ENCODE measurements at places on chromosomes 5 and 9.

- no peak for DNase-seq
These were observed 60.8 kb upstream of the KLF9 start for GRCh38 chr9:70475211-70475610.

DNA sequence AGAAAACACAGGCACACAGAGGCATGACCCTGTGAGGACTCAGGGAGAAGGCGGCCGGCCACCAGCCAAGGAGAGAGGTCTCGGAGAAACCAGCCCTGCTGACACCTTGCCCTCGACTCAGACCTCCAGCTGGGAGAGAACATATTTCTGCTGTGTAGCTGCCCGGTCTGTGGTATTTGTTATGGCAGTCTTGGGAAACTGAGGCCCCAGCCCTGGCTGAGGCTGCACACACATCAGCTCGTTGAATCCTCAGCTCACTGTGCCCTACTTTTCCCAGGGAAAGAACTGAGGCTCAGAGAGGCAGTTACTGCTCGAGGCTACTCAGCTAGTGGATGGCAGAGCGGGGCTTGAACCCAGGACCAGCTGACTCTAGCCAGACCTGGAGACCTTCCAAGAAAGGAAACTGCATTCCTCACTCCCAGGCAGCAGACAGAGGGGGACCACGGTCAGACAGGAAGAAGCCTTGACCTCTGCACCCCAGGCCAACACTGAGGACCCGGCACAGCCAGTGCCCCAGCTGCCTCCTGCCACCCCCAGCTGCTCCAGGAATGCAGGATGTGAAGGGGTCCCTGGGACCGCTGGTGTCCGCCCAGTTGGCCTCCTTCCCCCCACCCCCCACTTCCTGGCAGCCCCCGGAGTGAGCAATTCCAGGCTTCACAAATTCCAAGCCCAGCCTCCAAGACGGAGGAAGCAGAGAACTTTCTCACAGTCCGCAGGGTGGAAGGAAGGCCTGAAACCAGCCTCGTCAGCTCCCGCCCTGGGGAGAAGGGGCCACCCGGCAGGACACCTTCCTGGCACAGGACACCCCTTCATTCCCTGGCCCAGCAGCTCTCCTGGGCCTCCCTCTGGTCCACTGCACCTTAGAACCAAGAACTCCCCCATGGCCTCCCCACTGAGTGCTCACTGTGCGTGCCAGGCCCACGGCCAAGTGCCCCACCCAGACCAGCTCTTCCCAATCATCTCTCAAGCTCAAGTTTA, 69.9 kb downstream of the LRSAM1 start:
- DNase-seq = no peak

- DNase-seq = no peak
These were observed 41.5 kb downstream of the VAV2 start for GRCh38 chr9:133950629-133951111.

DNA sequence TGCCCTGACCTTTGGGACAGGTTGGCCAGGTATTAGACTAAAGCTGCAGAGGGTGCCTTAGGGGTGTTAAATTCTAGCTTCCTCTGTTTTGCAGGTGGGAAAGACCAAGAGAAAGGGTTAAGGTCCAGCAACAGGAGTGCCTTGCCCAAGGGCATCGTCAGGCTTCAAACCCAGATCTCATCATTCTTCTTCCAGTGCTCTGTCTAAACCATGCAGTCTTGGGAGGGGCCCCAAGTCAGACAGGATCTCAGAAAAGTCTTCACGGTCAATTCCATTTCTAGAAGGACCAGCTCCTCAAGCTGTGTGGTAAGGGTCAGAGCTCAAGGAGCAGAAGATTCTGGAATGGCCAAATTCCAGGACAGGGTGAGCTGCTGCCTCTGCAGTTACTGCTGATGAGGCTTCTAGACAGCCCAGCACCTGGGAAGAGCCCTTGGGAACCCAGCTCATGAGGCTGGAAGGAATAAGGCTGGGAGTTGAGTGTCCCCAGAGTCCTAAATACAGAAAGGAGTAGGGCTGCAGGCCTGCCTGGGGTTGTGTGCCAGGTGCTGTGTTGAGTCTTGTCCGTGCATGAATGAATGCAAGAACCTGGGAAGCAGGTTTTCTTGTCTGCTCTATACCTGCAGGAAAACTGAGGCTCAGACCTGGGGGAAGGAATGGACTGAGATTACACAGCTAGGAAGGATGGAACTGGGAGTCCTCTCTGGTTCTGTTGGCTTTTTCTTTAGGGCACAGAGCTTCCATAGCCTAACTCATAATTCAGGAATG, 69.3 kb downstream of the WWC1 start:
- no peak for DNase-seq

DNA sequence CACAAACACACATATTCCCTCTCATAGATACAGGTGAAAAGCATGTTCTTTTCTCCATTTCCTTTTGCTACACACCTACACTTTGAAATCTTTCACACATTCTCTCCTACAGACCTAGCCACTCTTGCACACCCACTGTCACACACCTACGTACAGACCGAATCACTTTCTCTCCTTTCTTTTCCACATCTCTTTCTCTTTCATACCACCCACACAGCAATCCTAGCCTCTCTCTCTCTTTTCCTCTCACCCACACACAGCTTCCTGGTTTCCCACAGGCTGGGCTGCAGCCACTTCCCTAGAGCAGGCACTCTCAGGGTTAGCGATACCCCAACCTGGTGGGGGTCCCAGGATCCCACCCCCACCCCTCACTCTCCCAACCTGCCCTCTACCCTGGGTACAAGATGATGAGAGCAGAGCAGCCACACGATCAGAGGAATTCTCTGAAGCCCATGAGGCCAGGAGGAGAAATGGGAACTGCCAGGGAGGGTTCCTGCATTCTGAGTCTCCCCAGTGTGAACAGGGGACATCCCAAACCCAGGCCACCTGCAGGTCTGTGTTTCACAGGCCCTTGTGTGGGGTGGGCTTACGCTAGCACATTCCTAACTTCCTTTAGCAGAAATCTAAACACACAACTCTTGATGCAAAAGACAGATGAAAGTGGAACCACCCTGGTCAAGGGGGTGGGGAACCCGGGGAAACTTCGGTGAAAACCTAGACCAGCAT, 17.1 kb upstream of the SYNPO start:
- peak; percentile 64 for DNase-seq

DNA sequence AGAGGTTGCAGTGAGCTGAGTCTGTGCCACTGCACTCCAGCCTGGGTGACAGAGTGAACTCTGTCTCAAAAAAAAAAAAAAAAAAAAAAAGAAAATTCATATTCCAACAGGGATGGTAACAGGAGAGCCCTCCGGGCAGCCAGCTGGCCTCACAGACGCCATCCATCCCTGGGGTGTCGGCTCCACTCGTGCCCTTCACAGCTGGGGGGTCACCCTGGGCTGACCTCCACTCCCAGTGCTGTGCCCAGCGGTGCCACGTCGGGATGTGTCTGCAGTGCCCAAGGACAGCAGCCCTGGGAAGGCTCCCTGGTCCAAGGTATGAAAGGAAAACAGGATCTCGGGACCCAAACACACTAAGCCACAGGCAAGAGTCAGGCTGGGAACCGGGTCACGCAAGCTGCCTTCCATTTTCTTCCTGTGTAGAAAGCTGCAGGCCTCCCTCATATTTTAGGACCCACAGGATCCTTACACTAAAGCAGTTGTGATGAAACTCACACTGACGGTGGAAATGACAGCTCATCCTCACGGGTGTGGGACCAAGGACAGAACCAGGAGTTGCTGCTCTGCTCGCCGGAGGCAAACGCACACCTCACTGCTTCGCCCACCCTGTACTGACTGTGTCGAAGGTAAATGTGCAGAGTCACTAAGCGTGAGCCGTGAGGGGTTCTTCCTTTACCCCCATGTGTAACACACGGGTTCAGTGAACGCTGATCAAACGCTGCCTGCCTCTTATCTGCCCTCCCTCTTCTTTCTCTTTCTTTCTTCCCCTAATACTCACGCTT, 5.3 kb downstream of the SLC12A7 start:
- DNase-seq = no peak

DNA sequence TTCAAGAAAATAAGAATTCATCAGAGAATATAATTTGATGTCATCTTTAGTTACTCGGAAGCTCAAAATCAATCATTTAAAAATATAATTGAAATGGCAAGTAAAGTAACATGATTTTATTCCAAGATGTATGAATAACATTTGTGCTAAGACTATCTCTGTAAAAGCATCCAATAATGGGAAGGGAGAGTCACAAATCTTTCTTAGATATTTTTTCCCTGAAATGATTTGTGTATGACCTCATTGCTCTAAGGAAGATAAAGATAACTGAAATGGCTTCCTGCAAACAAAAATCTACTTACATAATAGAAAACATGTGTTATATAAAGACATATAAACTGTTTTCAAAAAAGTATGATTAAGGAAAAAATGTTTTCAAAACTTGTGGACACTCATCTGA, 97.4 kb upstream of the FGF10 start:
- DNase-seq = no peak

DNA sequence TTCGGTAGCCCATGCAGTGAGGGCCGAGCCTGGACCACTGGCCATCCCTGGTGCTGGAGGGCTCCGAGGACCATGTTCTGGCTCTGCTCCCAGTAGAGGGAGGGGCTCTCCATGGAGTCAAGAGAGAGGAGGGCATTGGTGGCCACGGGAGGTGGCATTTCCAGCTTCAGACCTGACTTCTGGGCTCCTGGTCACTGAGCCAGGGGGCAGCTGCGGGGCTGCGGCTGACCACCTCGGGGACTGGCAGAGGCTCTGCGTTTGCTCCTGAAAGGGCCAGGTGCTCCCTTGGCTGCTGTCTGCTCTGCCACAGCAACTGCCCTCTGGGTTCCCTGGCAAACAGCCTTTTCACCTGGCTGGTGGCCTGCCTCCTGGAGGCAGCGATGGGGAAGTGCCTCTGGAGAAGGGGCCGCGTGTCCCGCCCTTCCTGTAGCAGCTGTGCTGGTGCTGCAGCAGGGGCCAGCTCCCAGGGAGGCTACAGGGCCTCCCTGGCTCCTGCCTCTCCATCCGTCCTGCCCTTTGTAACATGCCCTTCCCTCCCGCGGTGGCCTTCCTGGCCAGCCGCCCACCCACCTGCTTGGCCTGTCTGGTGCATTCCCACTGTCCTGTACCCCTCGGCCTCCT, 144.6 kb downstream of the CACNA1B start:
- no peak for DNase-seq

DNA sequence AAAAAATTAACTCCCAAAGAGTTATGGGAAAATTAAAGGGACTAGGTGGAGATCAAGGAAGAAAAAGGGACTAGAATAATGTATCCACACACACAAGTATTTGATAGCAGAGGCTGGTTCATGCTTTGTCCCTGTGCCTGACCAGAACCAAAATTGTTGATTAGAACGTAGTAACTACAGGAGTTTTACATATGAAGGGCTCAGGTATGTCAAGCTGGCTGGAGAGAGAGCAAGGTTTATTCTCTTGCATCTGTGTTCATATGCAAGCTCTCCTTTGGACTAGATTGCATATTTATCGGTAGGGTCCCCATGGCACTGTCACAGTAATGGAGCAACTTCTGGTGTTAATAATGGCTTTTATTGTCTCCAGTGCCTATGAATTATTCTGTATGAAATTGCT, 239.9 kb upstream of the TRPM3 start:
- no peak for DNase-seq

- DNase-seq = no peak
These were observed 61.8 kb downstream of the C9 start for GRCh38 chr5:39302472-39302871.

- no peak for DNase-seq
These were observed 74.4 kb upstream of the RUSC2 start for GRCh38 chr9:35415402-35416097.

DNA sequence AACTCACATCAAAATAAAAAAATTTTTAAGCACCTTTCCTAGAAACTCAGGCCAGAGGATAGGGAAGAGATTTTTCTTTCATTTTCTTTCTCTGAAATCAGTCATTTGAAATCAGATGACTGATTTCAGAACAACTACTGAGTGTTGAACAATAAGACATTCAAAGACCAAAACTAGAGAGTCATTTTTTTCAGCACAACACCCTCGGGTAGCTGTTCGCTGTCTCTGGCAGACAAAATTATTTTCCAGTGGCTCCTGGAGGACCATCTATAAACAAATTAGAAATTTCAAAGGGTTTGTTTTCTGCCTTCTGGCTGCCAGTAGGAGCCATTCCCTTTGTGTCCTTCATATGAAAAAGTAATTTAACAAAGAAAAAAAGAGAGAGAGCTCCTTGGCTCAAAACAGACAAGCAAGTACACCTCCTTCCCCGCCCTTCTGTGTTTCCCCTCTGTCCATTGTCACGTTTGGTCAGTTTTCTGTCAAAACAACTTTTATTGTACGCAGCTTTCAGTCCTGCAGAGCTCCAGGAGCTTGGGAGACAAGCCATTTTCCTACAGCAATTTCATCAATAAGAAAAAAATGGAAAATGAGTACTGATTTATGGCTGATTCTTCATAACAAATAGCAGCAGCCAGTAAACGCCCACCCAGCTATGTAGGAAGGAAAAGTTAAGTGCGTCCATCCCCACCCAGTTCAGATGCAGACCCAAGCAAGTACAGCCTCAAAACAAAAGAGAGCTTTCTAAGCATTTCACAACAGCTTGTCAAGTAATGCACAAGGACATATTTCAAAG, 405.2 kb downstream of the ZNF608 start:
- DNase-seq = peak; percentile 65

DNA sequence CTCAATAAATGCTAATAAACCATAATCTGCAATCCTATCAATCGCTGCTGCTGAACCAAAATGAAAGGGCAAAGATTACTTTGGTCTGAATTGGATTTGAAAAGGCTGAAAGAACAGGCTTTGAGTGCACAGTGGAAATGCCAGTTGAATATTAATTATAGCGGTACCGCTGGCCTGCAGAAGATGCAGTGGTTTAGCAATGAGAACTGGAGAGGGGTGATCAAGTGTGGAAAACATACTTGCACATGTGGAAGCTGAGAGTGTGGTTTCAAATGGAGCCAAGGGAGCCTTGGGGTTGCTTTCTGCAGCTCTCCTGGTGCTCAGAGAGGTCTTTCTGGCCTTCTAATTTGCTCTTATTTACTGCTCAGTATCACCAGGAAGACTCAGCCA, 133.9 kb downstream of the PTTG1 start:
- no peak for DNase-seq

GRCh38 chr5:33738967-33739366, 152.8 kb downstream of the ADAMTS12 start:
- DNase-seq = no peak

DNA sequence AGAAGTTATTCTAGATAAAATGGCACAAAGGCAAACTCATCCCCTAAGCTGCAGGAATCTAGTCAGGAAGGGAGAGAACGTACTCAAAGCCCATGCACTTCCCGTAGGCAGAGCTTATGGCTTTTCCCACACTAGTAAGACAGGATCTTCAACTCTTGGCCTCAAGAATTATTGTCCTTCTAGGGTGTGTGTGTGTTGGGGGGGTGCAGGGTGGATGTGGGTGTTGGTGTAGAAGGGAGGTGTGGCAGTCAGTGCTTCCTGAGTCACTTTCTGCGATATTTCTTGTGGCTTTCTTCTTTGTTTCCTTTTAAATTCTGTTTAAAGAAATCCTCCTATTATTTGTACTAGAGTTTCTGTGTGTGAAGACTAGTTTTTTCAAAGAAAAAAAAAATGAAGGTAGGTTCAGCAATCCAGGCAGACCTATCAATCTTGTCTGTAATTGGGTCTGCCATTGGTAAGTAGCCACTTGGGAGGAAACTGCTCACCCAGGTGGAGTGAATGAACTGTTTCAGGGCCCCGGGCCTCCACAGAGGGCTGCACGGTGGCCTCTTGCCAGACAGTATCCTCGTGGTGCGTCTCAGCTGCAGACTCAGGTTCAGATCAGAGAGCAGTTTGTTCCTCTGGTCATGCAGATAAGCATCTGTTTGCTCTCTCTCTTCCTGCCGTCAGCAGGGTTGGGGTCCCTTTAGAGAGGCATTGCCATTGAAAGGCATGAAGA, 131.9 kb downstream of the NPR3 start:
- no peak for DNase-seq
